ENCODE measurements at places on chromosomes 11 and 22.

DNA sequence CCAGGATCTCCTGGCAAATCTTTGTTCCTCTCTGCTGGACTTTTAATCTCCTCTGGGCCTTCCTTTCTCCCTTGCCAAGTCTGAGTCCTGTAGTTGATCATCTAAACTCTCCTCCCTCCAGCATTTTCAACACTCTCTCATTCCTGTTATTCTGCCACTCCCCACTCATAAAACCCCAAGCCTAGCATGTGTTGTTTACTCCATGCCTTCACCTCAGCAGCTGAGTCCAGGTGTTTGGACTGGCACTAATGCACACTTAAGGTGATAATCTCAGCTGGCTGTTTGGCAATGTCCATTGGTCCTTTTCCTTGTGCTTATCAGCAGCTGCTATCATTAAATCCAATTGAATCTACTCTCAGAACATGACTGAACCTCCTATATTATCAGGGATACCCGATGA, 876.8 kb upstream of the TENM4 start:
- no peak for DNase-seq

DNA sequence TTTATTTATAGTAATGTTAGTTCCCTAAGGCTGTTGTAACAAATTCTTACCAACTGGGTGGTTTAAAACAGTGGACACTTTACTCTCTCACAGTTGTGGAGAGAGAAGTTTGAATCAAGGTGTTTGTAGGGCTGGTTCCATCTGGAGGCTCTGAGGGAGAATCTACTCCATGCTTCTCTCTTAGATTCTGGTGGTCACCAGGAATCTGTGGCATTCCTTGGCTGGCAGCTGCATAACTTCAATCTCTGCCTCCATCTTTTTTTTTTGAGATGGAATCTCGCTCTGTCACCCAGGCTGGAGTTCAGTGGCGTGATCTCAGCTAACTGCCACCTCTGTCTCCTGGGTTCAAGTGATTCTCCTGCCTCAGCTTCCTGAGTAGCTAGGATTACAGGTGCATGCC, 46.3 kb downstream of the LDLRAD3 start:
- DNase-seq: no peak

GRCh38 chr11:57432714-57433163, 5.8 kb upstream of the SLC43A3 start:
- peak; percentile 86 for DNase-seq

DNA sequence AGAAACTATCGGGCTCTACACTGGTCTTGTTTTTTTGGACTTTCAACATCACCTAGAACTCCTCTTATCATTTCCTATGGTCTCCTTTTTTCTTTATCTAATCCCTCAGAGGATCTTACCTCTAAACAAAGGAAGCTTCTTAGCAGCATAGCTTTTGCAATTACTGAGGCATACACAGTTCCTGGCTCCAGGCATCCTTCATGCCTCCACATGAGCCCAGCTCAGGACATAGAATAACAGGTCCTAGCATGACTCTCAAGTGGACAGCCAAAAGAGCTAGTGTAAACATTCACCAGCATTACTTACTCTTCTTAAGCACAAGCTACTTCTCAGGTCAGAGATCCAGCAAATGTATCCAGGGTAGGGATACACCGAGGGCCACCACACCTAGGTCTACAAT, 17.1 kb downstream of the CFAP300 start:
- no peak for DNase-seq

GRCh38 chr11:72358466-72359405, 75.6 kb downstream of the CLPB start:
- DNase-seq: no peak

GRCh38 chr11:94193288-94193687, 64.6 kb downstream of the PANX1 start:
- peak; percentile 57 for DNase-seq

GRCh38 chr11:80718611-80719291, 1277.9 kb upstream of the TENM4 start:
- DNase-seq: no peak

DNA sequence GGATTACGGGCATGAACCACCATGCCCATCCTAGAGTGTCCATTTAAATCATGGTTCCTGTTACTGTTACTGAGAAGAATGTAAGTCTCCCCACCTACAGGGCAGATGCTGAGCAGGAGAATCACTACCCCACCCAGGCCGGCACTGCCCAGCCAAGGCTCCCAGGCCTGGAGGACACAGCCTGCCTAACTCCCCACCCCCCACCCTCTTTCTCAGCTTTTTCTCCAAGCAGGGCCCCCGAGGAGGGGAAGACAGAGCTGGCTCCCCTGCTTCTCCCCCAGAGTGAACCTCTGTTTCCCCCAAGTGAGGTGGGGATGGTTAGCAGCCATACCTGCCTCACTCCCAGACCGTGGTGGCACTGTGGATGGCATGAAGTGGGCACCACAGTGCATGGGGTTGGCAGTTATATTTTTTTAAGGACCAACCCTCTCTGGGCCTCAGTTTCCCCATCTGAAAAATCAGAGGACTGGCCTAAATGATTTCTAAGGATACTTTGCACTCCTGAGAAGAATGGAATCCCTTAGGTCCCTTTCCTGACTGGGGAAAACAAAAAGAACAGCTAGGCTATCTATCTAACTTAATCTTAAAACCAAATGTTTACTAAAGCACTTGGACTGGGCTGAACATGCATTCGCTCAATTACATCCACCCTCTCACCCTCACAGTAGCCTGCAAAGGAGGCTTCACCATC, 5.0 kb downstream of the CBX7 start:
- no peak for DNase-seq

- DNase-seq: peak; percentile 47
These were observed 199.9 kb downstream of the DSCAML1 start for GRCh38 chr11:117597071-117597470.

DNA sequence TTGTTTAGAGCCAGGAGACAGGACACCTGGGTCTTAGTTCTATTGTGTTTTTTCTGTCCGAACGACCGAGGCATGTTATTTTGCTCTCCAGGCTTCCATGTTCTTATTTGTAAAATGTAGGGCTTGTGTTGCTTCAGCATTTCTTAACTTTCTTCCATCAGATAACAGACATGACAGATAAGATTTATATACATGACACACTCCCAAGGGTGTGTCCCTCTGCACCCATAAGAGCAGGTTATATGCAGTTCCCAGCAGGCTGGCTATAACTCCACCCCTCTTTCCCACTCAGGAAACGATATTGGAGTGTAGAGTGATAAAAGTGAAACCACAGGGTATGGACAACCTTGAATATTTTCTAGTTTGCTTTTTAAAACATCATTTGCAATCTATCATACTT, 65.8 kb downstream of the APIP start:
- DNase-seq: no peak

GRCh38 chr11:85249482-85249881, 377.7 kb downstream of the DLG2 start:
- DNase-seq: no peak

DNA sequence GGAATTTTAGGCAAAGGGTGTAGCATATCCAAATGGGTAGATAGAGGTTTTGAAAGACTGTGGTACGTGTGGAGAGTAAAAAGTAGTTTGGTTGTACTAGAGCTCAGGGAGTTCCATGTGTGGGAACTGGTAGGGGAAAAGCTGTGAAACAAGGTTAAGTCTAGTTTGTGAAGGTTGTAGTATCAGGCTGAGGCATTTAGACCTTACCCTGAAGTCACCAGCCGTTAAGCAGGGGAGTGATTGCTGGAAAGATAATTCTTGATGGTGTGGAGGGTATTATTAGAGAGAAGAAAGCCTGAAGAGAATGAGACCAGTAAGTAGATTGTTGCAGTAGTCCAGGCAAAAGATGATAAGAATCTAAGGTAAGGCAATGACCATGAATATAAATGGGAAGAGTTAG, 68.0 kb downstream of the RNF169 start:
- DNase-seq: no peak

GRCh38 chr22:32800158-32800882, 1.2 kb upstream of the TIMP3 start:
- no peak for DNase-seq

GRCh38 chr11:31150011-31150410, 219.5 kb downstream of the DCDC1 start:
- DNase-seq: no peak

- no peak for DNase-seq
These were observed 17.2 kb downstream of the HPS5 start for GRCh38 chr11:18304745-18305144.

- DNase-seq: peak; percentile 78
These were observed 19.3 kb downstream of the EIF3F start for GRCh38 chr11:8006349-8006977.

GRCh38 chr11:44437122-44437521, 127.2 kb upstream of the ALX4 start:
- DNase-seq: no peak

DNA sequence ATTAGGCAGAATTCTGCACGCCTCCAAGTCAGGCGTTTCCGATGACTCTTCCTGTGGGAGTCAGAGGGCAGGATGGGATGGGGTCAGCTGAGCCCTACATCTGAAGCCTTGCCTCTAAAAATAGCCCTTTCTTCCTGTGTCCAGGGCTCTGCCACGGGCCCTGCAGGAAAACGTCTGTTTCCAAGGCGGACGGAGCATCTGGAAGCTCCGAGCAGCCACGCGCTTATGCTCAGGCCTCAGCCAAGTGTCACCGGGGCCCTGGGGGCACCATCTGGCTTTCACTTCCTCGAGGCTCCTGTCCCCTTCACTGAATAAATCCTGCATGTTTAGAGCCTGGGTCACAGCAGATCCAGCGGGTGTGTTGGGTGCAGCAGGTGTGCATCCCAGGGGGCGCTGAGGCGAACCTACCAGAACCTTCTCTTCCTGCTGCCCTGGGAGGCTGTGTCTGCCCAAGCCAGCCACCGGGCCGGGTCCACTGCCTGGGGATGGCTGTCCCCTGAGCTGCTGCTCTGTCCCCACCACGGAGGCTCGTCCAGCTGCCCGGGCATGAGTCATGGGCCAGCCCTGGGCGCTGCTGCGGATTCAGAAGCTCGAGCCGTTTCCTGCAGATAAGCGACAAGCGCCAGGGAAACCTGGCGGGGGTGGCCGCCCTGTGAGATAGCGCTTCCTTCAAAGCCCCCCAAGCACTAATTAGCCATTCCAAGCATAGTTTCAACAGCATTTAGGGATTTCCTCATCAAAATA, 32.0 kb upstream of the LINC01488 start:
- peak; percentile 50 for DNase-seq

DNA sequence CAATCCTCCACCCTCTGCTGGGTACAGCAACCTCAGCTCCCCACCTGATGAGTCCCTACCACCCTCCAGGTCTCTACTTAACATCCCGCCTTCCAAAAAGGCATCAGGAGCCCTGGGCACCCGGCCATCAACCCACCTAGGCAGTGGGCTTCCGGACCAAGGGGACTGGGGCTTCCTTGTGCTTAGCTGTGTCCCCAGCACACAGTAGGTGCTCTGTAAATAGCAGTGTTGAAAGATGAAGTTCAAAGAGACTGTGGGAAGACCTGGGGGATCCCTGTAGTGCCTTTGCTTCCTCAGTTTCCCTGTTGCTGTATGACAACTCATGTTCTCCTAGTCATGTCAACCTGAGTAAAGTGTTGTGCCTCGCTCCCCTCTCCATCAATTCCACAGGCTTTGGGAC, 21.0 kb downstream of the VWCE start:
- no peak for DNase-seq

DNA sequence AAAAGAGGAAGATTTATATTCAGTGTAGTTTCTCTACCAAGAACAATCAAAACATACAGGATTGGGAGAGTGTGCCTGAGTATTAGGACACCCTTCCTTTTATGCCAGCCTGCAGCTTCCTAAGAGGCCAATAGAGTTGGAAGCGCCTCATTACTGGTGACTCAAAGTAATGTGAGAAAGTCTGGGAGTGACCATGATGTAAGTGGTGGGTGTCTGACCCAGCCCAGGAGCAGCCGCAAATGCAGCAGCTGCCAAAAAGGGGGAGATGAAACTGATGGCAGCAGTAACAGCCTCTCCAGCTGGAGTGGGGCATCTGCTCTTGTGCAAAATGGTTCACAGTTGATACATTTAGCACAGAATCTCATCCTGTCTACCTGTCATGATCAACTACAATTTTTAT, 62.0 kb downstream of the ZNF280B start:
- DNase-seq: no peak

GRCh38 chr11:67309661-67310061, 6.3 kb downstream of the SSH3 start:
- DNase-seq: no peak

DNA sequence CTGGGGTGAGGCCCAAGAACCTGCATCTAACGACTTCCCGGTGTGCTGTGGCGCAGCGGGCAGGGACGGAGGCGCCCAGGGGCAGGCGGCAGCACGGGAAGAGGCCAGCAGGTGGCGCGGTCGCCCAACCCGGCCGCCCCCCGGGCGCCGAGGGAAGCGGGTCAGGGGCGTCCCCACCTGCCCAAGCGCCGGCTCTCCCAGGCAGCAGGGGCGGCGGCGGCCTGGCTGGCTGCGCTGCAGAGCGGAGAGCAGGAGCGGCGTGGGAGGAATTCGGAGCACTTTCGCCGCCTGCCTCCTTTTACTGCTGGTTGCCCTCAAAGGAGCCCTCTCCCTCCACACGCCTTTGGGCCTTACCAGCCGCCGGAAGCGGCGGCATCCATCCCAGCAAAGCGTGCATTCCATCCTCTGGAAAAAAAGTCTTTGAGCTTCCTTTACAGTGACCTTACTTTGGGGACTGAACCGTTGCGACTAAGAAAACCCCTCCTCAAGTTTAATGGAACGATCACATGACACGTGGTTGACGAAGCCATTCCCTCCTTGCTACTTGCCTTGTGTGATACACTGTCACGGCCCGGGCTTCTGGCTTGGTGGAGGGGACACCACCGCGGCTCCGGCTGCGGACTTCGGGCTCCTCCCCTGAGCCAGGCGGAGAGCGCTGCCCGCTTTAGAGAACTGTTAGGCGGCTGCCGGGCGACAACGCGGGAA, 106.8 kb upstream of the CLMP start:
- DNase-seq: peak; percentile 39

- DNase-seq: no peak
These were observed 21.0 kb upstream of the MOB2 start for GRCh38 chr11:1507381-1508140.

DNA sequence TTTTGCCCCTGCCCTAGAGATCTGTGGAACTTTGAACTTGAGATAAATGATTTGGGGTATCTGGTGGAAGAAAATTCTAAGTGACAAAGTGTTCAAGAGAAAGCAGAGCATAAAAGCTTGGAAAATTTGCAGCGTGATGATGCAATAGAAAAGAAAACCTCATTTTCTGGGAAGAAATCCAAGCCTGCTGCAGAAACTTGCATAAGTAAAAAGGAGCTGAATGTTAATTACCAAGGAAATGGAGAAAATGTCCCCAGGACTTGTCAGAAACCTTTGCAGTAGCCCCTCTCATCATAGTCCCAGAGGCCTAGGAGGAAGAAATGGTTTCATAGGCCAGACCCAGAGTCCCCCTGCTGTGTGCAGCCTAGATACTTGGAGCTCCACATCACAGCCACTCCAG, 686.9 kb downstream of the FAM181B start:
- peak; percentile 16 for DNase-seq

DNA sequence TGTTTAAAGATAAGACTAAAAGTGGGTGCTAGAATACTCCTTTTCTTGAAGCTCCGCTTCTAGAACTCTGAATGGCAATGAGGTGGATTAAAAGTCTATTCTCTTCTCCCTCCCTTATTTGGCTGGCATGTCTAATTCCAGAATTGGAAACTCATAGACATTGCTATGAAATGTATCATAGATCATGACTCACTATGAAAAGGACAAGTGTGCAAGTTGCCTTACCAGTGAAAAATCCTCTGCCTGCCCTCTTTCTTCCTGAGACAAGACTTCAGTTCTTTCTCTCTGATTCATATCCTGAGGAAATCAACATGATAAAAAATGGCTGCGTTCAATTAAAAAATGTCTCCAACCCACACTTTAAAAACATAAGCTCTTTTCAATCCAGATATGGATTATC, 73.2 kb upstream of the BLID start:
- DNase-seq: peak; percentile 97

Data from fibroblast of pulmonary artery (primary cell).